ENCODE measurements at places on chromosomes 11 and 22.

DNA sequence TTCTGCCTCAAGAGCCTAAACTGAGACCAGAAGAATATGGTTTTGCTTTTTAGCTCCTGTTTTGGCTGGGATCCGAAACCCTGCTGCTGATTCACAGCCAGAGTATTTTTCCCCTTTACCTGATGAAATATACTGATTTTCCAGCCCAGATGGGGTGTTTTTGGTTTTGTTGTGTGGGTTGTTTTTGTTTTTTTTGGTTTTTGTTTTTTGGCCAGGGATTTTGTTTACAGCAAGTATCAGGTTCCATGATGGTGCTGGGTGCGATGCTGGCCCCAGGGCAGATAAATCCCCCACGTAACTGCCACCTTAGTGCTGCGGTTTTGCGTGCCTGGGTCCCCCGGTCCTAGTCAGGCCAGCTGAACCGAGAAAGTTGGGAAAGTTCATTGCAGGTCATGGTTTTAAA, 103.7 kb downstream of the ZBTB16 start:
- no peak for DNase-seq

DNA sequence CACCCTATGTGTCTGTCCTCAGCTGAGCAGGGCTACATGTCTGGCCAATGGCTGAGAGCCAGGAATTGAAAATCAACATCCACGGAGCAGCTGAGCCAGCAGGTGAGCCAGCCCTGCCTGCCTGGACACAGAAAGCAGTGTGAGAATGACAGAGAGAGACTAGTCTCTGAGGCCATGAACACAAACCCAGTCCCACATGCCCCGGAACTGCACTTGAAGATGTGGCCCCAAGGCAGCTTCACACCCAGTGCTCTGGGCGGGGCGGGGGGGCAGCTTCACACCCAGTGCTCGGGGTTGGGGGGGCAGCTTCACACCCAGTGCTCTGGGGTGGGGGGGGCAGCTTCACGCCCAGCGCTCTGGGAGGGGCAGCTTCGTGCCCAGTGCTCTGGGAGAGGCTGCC, 37.6 kb downstream of the TRMU start:
- DNase-seq: no peak

GRCh38 chr11:11038352-11038751, 180.5 kb upstream of the ZBED5 start:
- no peak for DNase-seq

DNA sequence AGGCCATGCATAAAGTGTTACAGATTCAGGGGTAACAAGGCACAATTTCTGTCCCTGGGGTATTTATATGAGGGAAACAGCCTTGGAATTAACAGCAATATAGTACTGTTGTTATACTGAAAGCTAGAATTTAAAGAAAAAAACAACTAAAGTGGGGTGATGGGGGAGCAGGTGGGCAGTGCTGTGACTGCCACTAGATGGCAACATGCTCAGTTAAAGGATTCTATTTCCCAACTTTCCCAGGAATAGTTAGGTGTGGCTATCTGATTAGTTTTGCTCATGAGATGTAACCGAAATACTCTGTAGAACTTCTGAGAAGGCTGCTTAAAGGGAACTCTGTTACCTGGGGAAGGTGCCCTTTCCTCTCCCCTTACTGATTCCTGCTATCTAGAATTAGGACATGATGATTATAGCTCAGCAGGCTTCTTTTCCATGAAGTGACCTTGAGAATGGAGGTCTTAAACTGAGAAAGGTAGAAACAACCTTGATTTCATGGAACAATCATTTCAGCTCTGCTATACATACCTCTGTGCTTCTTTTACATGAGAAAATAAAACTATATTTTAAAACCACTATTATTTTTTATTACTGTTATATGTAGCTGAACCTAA, 102.6 kb downstream of the RELT start:
- DNase-seq: no peak

DNA sequence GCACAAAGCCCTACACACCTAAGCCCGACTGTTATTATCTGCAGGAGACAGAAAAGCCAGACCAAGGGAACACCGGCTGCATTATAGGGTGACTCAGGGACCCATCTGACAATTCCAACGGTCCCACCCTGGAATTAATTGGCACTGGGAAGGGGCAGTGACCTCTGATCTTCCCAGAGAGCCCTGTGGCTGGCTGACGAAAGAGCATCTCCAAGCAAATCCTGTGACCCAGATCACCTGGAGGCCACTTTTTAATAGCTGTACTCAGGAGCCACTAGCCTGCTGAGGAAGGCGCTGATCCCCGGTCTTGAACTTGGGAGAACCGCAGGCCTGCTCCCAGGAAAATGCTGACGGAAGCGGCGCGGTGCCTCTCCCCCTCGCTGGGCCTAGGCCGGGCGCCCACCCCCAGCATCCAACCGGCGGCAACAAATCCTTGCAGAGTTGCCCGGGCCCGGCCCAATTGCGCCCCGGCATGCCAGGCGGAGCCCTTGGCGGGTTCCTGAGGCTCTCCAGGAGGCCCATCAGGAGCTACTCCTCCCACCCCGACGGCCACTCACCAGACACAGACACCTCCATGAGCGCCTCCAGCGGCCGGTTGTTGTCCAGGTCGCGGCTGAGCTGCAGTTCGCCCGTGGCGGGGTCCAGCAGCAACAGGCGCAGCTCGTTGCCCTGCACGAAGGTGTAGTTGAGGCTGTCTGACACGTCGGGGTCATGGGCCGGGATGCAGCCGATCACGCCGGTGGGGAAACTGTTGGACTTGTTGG, 4.2 kb downstream of the CELSR1 start:
- no peak for DNase-seq

GRCh38 chr11:70158757-70159389, 44.2 kb upstream of the FADD start:
- no peak for DNase-seq

DNA sequence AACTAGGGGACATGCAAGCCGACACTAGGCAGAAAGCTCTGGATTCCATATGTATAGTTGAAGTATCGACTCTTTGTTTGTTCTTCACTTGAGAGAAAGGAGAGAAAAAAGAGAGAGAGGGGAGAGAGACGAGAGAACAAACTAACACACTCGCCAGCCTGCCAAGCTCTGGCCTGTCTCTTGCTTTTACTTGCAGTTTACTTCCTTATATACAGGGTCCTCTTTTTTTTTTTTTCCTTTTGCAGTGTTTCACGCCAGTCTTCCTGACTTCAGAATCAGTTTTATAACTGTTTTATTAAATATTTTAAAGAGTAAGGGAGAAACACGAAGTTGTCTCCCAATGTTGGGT, 19.9 kb downstream of the TEAD1 start:
- no peak for DNase-seq

DNA sequence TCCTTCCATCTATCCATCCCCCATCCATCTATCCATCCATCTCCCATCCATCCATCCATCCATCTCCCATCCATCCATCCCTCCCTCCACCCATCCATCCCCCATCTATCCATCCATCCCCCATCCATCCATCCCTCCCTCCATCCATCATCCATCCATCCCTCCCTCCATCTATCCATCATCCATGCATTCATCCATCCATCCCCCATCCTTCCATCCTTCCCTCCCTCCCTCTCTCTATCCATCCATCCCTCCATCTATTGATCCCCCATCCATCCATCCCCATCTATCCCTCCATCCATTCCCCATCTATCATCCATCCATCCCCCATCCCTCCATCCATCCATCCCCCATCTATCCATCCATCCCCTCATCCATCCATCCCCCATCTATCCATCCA, 96.7 kb downstream of the MPPED1 start:
- DNase-seq: no peak

DNA sequence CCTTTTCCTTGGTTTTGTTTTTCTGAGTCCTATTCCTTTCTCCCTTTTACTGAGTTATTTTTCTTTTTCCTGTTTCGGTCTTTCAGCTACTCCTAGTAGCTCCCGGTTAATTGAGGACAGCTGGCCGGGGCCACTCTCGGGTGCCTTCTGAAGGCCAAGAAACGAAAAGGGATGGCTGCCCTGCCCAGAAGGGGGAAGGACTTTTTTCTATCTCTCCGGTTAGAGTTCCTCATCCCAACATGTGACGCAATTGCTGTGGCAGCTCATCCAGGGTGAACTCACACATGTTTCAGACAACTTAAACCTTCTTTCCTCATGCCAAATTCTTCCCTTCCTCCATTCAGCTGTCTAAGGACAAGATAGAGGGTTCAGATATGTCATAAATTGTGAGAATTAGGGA, 83.6 kb downstream of the PIWIL4 start:
- DNase-seq: peak; percentile 80

DNA sequence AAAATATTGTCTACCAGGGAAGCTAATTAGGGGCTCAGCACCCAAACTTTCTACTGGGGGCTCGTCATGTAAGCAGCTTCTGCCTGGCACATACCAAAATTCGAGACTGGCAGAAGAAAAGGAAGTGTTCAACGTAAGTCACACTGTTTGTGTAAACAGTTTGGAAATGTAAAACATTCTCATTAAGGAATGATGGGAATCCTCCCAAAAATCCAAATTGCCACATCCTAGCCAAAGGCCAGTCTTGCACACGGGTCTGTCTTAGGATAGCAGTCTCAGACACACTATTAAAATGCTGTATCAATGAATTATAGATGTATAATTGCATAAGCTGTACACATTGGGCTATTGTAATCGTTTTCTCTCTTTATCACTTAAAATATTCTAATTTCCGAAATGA, 28.9 kb downstream of the CUL5 start:
- peak; percentile 24 for DNase-seq

GRCh38 chr11:14054116-14055107, 91.9 kb downstream of the SPON1 start:
- peak; percentile 82 for DNase-seq

DNA sequence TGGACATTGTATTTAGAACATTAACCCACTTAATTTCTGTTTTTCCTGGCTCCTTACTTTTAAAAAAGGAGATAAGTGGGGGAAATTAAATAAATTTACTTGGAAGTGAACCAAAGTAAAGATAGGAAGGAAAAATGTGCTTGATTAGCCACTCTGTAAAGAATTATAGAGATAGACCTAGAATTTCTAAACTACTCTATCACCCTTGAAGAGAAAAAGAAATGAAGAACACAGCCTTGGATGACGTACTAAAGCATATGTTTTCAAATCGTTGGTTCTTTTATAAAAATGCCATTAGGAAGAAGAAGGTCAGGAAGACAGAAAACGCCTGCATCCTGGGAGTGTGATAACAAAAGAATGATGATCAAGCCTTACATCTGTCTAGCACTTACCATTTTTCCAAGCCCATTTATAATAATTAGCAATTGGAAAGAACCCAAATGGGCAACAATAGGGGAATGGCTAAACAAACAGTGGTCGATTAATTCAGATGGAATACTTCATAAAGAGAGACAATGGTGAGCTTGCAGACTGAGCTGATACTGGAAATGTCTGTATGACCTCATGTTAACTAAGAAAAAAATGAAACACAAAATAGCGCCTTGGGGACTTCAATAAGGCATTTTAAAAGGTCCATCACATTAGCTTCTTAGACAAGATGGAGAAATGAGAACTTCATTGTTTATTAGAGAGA, 81.0 kb upstream of the LRRC55 start:
- DNase-seq: no peak

GRCh38 chr11:69442807-69443137, 38.7 kb upstream of the LINC01488 start:
- DNase-seq: peak; percentile 28

- DNase-seq: no peak
These were observed 670 bp downstream of the RASD2 start for GRCh38 chr22:35541254-35541748.

- DNase-seq: no peak
These were observed 4.1 kb upstream of the C11orf24 start for GRCh38 chr11:68275721-68276507.

GRCh38 chr22:26267856-26268255, 98.6 kb downstream of the SEZ6L start:
- DNase-seq: no peak

DNA sequence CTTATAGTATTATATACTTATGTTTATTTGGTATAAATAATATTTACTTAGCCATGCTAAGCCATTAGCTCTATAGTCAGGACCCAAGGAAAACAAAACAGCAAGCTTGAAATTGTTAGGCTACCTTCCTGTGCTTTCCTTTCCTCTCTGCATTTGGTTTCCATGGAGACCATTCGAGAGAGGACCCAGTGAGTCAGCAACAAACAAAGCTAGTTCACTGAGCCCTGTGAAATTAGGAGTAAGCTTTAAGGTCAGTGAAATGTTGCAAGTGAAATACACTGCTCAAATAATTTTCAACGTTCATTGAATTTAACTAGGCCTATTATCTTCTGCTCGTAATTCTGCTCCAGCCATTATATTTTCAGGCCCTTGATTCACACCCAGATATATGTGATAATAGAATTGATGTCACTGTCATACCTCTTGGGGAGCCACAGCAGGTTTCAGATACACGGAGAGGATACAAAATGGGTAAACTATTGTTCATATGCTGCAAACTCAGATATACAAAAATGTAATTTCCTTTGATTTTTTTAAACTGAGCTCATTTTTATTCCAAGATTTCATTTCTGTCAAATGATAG, 9.1 kb upstream of the OR10D3 start:
- peak; percentile 53 for DNase-seq

GRCh38 chr11:78203184-78203583, 14.5 kb downstream of the USP35 start:
- DNase-seq: no peak

DNA sequence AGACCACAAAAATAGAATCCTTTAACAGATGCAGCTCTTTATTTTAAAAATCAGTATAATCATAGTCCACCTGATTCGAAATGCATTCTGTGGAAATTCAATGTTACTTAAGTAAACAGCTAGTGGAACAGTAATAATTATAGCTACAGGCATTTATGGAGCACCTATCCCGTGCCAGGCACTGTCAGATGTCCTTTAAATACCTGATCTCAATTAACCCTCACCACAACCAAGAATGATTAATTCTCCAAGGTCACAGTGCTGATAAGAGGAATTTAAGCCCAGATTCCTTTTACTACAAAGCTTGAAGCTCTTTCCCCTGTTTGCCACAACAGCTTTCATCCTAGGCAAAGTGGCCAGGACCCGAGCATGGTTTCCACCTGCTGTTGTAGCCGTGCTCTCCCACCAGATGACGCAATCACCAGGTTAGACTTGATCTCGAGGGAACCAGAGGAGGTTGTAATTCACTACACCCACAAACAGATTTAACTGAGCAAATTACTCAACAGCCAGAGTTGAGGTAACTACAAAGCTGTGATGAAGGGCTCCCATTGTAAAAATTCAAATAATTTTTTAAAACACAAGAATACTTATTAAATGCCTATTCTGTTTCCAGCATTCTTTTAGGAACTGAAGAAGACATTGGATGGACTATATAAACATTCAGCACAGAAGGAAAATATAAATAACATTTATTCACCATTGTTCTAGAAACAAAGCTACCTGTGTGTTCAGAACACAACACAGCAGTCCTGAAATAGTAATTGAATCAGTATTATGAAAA, 10.3 kb downstream of the PRDM10 start:
- DNase-seq: no peak

GRCh38 chr11:78933350-78933749, 358.7 kb upstream of the NARS2 start:
- no peak for DNase-seq

GRCh38 chr11:2401436-2401984, 960 bp downstream of the TSSC4 start:
- DNase-seq: no peak

GRCh38 chr11:70029115-70029860, 48.8 kb upstream of the ANO1 start:
- DNase-seq: no peak
